ENCODE measurements at places on chromosomes 5 and 9.

- DNase-seq: no peak
Observed at GRCh38 chr5:164688437-164688836, 1183.0 kb downstream of the MAT2B start.

DNA sequence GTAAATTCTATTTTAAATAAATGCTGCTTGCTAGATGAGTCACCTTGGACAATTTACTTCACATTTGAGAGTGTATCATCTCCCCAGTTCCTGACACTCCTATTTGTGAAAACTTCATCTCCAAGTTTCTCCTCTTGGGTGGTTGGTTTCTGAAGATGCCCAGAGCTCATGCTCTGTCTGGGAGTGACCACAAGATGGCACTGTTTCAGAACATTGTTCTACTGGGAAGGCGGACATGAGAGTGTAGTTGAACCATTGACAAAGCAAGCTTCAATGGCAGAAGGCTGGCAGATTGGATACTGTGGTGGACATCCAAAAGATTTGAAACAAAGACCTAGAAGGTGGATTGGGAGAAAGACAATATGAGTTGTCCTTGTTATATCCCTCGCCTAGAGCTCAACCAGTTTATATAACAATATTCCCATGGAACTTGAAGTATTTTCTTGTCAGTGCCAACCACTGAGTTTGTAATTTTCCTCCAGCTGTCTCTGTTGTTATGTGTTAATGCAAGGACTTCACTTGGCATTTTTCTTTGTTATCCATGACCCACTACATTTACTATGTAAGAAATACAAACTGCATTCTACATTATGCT, 234.3 kb upstream of the ANKH start:
- DNase-seq: no peak

GRCh38 chr5:36200513-36200912, 41.2 kb downstream of the NADK2 start:
- DNase-seq: no peak

DNA sequence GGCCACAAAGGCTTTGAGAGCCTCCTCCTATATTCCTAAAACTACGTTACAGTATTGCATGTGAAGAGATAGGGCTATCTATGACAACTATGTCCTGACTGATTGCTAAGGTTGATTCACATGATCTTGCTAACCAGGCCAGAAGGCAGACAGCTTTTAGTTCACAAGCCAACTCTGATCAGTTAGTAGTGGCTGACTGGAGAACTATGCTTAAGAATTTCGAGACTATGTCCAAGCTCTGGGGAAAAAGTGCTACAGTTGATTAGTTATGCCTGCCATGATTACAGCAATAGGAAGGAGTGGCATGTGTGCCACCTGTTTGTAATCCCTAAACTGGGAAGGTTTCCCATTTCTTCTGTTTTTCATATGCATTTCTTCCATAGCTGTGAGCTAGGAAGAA, 223.4 kb downstream of the DOCK8 start:
- no peak for DNase-seq

- no peak for DNase-seq
Observed at GRCh38 chr9:135076876-135077430, 10.5 kb upstream of the OLFM1 start.

DNA sequence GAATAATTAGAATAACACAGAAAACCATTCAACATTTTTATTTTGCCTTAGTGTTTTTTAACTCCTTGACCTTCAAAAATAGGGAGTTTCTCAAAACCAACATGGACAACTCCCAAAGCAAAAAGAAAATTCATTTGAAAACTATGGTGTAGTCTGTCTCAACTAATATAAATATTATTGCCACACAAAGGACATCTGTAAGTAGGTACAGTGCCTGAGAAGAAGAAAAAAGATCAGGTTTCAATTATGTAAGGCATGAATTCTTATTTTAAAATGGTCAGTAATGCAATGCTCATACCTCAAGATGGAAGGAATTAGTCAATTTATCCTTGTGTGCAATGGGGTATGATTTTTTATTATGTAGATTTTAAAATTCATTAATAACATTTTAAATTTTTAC, 109.6 kb upstream of the CNTLN start:
- no peak for DNase-seq
